Osteocyte (in vitro differentiated cells): ENCODE measurements at places on chromosomes 4 and X.
A peak's percentile ranks its signal among the peaks of the same experiment; 100 is the strongest.

- DNase-seq, result no peak
- H3K27ac ChIP-seq, result no peak overlapping the region
- no peaks in the 10 kb centered on the region for H3K4me1 ChIP-seq
- H3K27me3 ChIP-seq, result peaks cover 1% of the 10 kb centered on the region
- no peak overlapping the region for H3K4me3 ChIP-seq
Measured at GRCh38 chr4:183370786-183371185, 48.6 kb upstream of the CLDN24 start.

- H3K36me3 ChIP-seq, result peaks cover 6% of the 10 kb centered on the region
- DNase-seq, result no peak
- H3K4me1 ChIP-seq, result peaks cover 10% of the 10 kb centered on the region
- H3K27ac ChIP-seq, result no peak overlapping the region
Measured at GRCh38 chr4:87359258-87359657, 31.7 kb downstream of the HSD17B11 start.

GRCh38 chr4:29565256-29565655 lies 1154.9 kb upstream of the PCDH7 start:
- H3K36me3 ChIP-seq, result no peaks in the 10 kb centered on the region
- H3K4me3 ChIP-seq, result no peak overlapping the region
- DNase-seq, result no peak
- H3K27ac ChIP-seq, result no peak overlapping the region
- H3K4me1 ChIP-seq, result no peaks in the 10 kb centered on the region
- H3K27me3 ChIP-seq, result no peaks in the 10 kb centered on the region

DNA sequence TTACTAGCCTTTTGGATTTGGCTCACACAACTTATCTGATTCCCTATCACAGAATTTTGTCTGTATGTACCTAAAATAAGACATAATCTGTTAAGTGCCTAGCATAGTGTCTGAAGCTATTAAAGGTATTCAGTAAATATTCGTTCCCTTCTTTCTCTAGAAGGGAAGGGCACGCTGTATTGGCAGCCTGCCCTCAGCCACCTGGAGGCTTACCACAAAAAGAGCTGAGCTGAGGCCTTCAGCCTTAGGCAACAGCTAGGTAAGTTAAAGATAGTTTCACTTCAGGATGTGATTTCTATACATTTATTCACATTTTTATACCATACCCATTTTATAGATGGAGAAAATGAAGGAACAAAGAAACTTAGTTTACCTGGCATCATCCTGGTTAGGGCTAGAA lies 400.0 kb upstream of the LCORL start:
- no peaks in the 10 kb centered on the region for H3K36me3 ChIP-seq
- H3K4me3 ChIP-seq, result no peak overlapping the region
- no peaks in the 10 kb centered on the region for H3K27me3 ChIP-seq
- no peaks in the 10 kb centered on the region for H3K4me1 ChIP-seq

DNA sequence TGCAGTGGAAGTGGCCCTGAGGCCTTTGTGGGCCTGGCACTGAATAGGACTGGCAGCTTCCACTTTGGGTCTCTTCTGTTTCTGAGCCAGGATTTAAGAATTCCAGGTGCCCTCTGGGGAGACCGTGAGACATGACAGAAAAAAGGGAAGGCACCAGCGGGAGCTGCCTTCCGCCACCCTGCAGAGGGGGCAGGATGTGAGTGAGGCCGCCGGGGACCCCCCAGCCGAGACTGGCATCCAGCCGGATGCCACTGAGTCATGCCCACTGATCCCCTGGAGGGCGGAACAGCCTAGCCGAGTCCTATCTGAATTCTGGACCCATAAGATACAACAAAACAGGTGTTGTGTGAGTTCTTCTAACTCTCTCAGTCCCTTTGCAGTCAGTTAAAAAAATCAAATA lies 41.3 kb downstream of the C4orf50 start:
- peaks cover 39% of the 10 kb centered on the region for H3K27me3 ChIP-seq
- no peaks in the 10 kb centered on the region for H3K4me1 ChIP-seq
- H3K4me3 ChIP-seq, result no peak overlapping the region
- no peak for DNase-seq
- H3K27ac ChIP-seq, result no peak overlapping the region

DNA sequence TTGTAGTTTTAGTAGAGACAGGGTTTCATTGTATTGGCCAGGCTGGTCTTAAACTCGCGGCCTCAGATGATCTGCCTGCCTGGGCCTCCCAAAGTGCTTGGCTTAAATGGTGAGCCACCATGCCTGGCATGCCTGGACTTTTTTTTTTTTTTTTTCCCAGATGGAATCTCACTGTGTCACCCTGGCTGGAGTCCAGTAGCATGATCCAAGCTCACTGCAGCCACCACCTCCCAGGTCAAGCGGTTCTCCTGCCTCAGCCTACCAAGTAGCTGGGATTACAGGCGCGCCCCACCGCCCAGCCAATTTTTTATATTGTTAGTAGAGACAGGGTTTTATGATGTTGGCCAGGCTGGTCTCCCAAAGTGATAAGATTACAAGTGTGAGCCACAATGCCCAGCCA lies 8.4 kb downstream of the UBE2K start:
- H3K27ac ChIP-seq, result peak overlapping the region; percentile 73
- H3K36me3 ChIP-seq, result peaks cover 7% of the 10 kb centered on the region
- DNase-seq, result peak; percentile 36
- H3K27me3 ChIP-seq, result no peaks in the 10 kb centered on the region
- no peak overlapping the region for H3K4me3 ChIP-seq

DNA sequence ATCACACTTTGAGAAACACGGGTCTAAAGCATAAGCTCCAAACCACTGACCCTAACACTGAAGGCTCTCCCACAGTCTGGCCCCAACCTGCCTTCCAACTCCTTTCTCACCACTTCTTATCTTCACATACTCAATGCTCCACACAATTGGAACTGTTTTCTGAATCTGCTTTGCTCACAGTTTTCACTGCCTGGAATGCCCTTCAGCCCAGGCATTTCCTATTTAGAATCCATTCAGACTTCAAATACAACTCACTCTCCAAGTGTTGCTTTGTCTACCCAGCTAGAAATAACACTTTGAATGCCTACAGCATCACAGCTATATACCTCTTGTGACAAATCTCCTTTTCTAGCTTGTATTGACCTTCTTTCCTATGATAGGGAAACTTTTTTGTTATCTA lies 10.2 kb downstream of the OTUD4 start:
- H3K4me1 ChIP-seq, result peaks cover 19% of the 10 kb centered on the region
- DNase-seq, result no peak
- no peak overlapping the region for H3K27ac ChIP-seq
- no peaks in the 10 kb centered on the region for H3K27me3 ChIP-seq
- H3K4me3 ChIP-seq, result no peak overlapping the region
- H3K36me3 ChIP-seq, result peaks cover 37% of the 10 kb centered on the region

GRCh38 chrX:9430346-9430921 lies 34.4 kb upstream of the TBL1X start:
- H3K27me3 ChIP-seq, result no peaks in the 10 kb centered on the region
- no peaks in the 10 kb centered on the region for H3K4me1 ChIP-seq
- H3K27ac ChIP-seq, result no peak overlapping the region
- DNase-seq, result no peak
- H3K4me3 ChIP-seq, result no peak overlapping the region

DNA sequence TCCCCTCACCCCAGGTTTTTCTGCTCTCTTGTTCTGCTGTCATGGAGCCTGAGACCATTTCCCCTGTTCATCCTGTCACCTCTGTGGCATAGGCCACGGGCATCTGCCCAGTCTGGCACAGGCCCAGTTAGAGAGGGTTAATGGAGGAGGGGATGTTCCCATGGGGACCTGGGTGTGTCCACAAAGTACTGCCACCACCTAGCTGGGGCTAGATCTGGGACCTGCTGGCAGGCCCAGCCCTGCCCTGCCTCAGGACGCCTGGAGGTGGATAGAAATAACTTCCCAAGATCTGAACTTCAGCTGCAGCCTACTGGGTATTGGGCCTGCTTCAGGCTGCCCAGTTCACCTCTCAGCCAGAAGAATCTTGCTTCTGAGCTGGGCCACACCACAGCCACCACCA lies 13.5 kb downstream of the EFNB1 start:
- DNase-seq, result no peak
- peaks cover 4% of the 10 kb centered on the region for H3K36me3 ChIP-seq

GRCh38 chr4:156390599-156391324 lies 437.1 kb upstream of the CTSO start:
- no peak overlapping the region for H3K4me3 ChIP-seq
- DNase-seq, result no peak
- no peak overlapping the region for H3K27ac ChIP-seq
- no peaks in the 10 kb centered on the region for H3K4me1 ChIP-seq
- no peaks in the 10 kb centered on the region for H3K27me3 ChIP-seq

DNA sequence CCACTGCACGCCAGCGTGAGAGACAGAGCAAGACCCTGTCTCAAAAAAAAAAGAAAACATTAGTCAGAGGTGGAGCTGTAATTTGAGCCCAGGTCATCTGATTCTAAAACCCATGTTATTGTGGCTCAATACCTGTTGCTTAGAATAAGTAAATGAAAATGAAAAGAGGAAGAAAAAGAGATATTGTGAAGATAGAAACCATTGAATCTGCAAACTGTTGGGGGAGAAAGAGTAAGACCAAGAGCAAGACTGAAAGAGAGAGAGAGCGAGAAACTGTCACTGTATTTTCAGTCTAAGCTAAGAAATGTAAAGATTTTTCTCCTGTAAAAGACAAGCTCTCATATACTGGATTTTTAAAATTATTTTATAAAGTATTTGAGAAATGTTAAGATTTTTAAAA lies 9.7 kb upstream of the IGSF1 start:
- no peak overlapping the region for H3K27ac ChIP-seq
- no peaks in the 10 kb centered on the region for H3K27me3 ChIP-seq
- no peak for DNase-seq

DNA sequence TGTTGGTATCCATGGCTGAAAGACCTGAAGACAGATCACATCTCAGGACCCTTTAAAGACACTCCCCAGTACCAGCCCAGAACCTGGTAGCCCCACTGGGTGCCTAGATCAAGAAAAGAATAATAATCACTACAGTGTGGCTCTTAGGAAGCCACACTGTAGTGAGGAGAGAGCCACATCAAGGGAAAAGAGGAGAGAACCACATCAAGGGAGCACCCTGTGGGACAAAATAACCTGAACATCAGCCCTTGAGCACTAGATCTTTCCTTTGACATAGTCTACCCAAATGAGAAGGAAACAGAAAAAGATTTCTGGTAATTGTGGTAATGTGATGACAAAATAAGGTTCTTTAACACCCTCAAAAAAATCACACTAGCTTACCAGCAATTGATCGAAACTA lies 15.3 kb downstream of the RTL3 start:
- no peaks in the 10 kb centered on the region for H3K27me3 ChIP-seq
- peaks cover 8% of the 10 kb centered on the region for H3K36me3 ChIP-seq
- H3K4me1 ChIP-seq, result peaks cover 36% of the 10 kb centered on the region
- H3K27ac ChIP-seq, result peak overlapping the region; percentile 60
- no peak for DNase-seq
- no peak overlapping the region for H3K4me3 ChIP-seq

DNA sequence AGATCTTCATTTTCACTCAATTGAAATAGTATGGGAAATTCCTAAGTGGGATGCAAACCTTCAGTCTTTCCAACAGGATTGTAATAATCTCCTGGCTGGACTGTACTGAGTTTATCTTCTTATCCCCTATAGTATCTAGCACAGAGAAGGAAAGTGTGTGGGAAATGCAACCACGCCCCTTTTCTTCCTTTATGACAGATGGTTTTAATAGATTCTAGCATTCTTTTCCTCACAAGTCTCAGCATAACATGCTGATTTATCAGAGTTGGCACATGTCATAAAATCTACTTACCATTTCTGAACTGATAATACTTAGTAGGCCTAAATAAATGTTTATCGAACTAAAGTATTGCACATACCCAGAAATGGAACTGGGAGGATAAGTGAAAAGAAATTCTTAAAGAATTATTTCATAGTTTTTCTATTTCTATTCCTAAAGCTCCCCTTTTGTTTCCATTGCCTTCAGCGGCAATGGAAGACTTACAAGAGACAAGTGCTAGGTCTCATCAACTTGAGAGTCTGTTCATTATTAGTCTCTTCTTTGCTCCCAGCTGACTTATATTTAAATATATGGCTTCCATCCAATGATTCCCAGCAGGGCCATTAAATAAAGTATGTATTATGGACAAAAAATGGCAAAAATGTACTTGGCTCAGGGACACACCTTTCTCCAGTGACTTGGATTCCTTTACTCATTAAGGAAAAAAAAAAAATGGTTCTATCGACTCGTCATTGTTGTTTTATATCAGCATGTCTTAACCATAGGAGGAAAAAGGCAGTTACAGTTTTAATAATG lies 484.5 kb downstream of the IL1RAPL1 start:
- H3K4me3 ChIP-seq, result no peak overlapping the region
- no peaks in the 10 kb centered on the region for H3K27me3 ChIP-seq
- DNase-seq, result no peak
- no peak overlapping the region for H3K27ac ChIP-seq
- H3K36me3 ChIP-seq, result no peaks in the 10 kb centered on the region

GRCh38 chr4:109266891-109267290 lies 35.6 kb downstream of the COL25A1 start:
- no peak overlapping the region for H3K27ac ChIP-seq
- H3K36me3 ChIP-seq, result no peaks in the 10 kb centered on the region
- peaks cover 3% of the 10 kb centered on the region for H3K4me1 ChIP-seq

DNA sequence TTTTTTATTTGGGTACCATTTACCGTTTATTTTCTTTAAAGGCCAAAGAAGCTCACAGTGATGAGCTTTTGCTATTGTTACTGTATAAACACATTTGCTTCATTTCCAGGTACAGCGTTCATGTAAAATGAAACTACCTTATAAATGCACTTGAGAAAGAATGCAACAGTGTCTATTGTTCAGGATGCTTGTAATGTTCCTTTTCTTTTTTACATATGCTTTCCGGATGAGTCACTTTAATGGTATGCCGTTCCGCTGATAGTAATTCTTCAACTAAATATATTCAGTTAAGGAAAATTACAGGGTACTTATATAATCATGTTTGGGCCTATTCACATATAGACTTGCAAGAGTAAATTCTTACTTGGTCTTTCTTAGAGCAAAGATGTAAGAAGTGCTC lies 354.9 kb downstream of the RPA4 start:
- no peaks in the 10 kb centered on the region for H3K27me3 ChIP-seq
- H3K36me3 ChIP-seq, result no peaks in the 10 kb centered on the region
- H3K4me1 ChIP-seq, result peaks cover 13% of the 10 kb centered on the region
- no peak overlapping the region for H3K27ac ChIP-seq

DNA sequence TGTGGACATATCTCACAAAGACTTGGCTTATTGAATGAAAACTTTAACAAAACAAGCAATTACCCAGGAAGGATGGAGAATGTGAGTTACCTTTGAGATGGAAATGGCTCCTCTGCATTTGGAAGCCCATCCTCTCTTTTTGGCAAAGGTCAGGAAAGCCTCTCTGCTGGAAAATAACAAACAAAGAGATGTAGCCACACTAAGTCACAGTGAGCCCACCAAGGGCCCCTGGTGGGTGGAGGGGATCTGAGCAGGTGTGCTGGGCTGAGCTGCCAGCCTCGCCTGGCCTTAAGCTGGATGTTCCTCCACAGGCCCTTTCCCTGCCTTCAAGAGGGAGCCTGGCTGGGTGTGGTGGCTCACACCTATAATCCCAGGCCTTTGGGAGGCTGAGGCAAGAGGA lies 269.2 kb downstream of the HNRNPD start:
- no peak for DNase-seq
- no peak overlapping the region for H3K4me3 ChIP-seq
- H3K36me3 ChIP-seq, result no peaks in the 10 kb centered on the region
- no peaks in the 10 kb centered on the region for H3K27me3 ChIP-seq
- H3K4me1 ChIP-seq, result no peaks in the 10 kb centered on the region
- H3K27ac ChIP-seq, result no peak overlapping the region
